Stimulated activated CD4-positive, alpha-beta T cell treated with anti-CD3 and anti-CD28 coated beads, Interleukin-15, amount 100 ng/mL, for 1 hour (primary cell): ENCODE measurements at places on chromosomes 7 and 10.

GRCh38 chr10:75911426-75911825 lies 480.0 kb downstream of the LRMDA start:
- DNase-seq, result no peak

GRCh38 chr7:79414910-79415309 lies 38.6 kb downstream of the MAGI2 start:
- DNase-seq, result no peak

- peak; percentile 33 for DNase-seq
These were observed 15.6 kb upstream of the RFC2 start for GRCh38 chr7:74269757-74270277.

- DNase-seq, result peak; percentile 39
These were observed 110.7 kb downstream of the ZNF467 start for GRCh38 chr7:149662591-149663095.

DNA sequence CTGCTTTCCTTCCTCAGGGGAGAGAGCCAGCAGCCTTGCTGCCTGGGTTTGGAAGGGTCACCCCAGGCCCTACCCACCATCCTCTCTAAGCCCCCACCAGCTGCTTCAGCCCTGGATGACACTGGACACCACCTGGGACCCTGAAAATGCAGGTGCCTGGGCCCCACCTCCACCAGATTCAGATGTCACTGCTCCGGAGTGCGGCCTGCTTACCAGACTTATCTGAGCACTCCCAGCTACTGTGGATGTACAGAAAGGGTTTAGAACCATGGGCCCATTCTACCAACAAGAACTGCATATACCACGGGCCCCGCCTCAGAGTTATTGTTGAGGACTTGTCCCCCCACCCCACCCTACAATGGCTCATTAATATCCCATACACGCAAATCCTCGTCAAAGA lies 172.3 kb downstream of the PTPRN2 start:
- no peak for DNase-seq

GRCh38 chr10:88088441-88089340 lies 225.3 kb downstream of the PTEN start:
- no peak for DNase-seq

GRCh38 chr7:42993038-42993437 lies 60.9 kb downstream of the MRPL32 start:
- no peak for DNase-seq

GRCh38 chr10:16915300-16915699 lies 98.1 kb upstream of the RSU1 start:
- no peak for DNase-seq

DNA sequence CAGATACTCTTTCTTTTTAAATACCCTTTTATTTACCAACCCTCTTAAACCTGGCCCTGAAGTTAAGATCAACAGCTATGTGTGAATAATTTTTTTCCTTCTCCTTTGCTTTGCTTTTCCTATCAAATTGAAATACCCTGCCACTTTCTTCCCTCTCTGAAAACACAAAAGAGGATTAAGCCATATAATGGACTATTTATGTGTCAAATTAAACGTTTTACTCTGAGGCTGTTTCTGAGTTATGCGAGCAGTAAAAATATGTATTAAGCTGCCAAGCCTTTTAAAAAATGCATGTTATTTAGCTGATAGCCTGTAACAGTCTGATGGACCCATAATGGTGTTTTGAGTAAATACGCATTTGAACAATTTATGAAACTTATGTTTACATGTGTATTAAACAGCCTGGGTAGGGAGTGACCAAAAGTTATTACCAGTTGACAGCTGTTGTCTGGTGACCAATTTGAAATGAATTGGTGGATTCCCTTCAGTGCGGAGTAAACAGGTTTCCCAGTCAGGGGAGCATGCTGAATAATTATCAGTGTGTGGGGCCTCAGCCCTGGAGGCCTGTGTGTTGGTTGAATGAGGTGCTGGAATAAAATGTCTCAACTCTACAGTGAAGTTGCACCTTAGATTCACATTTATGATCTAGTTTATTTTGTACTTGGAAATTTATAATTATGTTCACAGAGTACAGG lies 89.6 kb downstream of the AUTS2 start:
- DNase-seq, result no peak

GRCh38 chr7:142001163-142001874 lies 5.6 kb downstream of the MGAM start:
- no peak for DNase-seq

DNA sequence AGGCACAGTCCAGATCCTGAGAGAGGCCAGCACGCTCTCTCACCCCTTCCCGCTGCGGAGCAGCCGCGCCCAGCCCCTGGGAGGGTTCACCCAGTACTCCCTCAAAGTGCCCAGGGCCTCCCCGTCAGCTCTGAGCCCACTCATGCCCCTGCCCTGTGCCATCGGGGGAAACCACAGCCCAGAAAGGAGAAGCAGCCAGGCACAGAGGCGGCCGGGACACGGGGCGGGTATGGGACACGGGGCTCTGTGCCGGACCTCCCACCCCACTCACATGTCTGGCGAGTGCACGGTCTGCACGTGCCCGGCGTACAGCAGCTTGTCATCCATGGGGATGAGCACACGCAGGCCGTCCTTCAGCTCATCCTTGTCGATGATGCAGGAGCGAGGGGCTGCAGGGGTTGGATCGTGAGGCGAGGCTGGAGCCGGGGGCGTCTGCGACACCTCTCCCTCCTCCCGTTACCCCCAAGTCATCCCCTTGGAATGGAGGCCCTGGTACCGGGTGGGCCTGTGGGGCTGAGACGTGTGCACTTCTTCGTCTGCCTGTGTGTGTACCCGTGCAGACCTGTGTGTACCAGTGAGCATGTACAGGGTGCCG lies 38.2 kb downstream of the SLC29A4 start:
- no peak for DNase-seq

DNA sequence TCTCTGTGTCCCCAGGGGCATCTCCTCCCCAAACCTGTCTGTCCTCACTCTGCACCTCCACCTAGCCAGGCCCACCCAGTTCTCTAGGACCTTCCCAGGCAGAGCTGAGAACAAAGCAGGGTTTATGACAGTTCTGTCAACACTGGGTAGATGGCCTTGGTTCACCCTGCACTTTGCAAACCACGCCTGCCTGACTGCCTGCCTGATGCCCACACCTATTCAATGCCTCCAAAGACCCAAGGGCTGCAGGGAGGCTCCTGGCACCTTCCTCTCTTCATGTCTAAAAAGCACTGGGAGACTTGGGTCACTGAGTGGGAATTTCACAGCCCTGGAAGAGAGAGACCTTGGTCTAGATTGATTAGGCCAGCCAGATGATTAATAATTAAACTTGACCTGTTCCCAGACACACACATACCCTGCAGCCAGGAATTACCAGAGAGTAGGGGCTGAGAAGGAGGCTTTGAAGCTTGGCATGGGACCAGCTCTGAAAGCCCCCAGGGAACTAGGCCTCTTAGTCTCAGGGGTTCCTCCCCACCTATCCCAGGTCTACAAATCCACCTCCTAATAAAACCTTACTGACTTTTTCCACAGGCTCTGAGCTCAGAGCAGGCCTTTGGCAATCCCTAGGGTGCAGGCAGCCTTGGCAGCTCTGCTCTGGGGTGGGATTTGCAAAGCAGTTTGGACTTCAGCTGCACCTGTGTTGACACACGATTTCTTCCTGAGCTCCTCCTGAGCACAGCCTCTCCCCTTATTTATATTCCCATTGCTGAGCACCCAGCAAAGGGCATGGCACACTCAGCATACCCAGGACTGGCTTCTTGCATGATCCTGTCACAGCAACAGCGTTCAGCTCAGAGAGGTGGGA lies 25.7 kb upstream of the PDCD4 start:
- DNase-seq, result no peak

DNA sequence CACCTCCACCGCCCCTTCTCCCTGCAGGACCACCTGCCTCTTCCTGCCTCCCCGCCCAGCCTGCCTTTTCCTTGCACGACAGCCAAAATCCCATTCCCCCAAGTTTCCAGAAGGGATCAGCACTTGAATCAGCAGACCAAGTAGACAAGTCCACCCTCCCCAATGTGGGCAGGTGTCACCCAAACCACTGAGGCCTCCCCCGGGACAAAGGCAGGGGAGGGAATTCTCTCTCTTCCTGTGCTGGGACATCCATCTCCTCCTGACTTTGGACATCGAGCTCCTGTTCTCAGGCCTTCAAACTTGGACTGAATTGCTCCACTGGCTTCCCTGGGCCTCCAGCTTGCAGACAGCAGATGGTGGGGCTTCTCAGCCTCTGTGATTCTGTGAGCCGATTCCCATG lies 21.6 kb upstream of the PSMG3 start:
- no peak for DNase-seq

DNA sequence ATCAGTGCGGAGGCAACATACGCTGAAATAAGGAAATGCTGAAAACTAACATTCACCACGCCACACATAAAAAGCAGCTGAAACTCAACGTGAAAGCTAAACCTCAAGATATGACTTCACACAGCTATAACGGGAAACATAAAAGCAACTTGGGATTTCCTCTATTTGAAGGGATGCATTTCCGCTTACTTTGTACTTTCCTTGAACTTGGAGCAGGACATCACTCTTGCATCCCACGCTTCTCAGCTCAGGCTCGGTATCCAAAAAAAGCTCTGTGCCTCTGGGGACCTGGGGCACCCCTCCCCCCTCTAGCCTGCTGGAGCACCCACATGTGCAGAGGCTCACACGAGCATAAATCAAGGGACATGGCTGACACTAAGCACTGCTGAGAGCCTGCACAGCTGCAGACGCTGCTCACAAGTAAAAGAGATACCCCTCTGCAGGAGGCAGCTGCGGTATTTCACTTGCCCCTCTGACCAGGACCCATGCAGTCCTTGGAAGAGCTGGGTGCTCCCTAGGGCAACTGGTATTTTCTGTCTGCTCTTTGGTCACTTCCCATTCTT lies 34.2 kb downstream of the PARD3 start:
- no peak for DNase-seq

- DNase-seq, result no peak
These were observed 328.9 kb downstream of the PRPF18 start for GRCh38 chr10:13915710-13916109.

DNA sequence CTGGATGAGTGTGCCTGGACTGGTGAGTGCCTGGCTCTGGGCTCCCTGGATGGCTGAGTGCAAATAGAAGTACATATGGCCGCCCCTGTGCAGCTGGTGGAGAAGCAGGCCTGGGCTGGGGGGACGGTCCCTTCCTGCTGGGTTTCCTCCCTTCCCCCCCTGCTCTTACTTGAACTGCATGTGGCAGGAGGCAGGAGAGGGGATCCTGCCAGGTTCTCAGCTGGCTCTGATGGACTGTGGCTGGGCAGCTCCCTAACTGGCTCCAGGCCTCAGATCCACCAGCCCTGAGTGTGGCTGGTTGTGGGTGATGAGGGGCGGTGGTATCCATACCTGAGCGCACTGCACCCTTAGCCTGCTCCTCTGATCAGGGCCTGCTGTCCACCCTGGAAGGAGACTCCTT lies 26.9 kb downstream of the ADCY1 start:
- no peak for DNase-seq

DNA sequence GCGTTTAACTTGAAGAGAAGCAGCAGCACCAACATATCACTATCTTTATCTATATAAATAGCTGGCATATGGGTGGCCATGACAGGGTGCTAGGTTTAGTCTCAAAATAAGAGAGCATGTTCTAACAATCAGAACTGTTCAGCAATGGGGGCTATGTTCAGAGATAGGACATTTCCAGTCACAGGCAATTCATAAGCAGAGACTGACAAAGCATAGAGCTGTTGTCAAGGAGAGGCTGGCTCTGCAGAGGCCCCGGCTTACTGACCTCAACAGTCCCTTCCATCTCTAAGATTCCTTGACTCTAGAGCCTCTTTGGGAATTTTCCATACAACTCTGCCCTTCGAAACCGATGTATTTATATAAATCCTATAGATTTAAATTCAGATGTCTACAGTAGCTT lies 17.2 kb downstream of the ANK3 start:
- no peak for DNase-seq

DNA sequence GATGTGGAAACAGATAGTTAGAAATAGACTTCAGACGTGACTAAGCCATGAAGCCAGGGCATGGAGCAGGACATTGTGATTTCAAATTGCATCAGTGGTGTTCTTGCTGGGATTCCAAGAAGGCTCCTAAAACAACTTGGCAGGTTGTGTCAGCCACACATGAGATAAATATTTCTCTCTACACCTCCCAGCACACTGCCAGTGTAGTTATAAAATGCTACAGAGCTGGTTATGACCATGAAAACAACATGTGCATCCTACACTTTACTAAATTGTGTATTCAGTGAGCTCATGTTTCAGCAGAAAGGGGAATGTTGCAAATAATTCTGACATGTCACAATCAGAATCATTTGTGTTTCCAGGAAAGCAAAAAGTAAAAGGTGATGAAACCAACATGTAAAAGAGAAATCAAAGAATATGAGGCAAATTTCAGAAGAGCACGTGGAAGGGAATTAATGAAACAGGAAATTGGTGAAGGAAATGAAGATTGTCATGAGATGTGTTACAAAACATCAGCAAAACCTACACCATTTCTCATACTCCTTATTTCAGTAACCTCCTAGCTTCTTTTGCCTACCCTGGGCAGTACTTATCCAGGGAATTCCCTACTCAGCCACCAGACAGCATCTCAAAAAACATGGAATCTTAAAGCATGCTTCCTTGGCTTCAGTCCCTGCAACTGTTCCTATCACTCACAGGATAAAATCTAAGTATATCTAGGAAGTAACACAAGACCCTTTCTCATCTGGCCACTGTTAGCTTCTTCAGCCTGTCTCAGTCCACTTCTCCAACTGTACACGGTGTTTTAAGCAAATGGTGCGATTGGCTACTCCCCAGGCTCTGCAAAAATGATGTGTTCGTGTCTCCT lies 5.8 kb upstream of the CYP3A7 start:
- no peak for DNase-seq

GRCh38 chr10:75048669-75049098 lies 62.8 kb upstream of the SAMD8 start:
- no peak for DNase-seq

GRCh38 chr7:121561717-121562116 lies 165.6 kb upstream of the FAM3C start:
- no peak for DNase-seq
